ENCODE measurements at places on chromosomes 1 and 21.

- DNase-seq, result no peak
Measured at GRCh38 chr1:201164645-201165044, 10.4 kb upstream of the TMEM9 start.

DNA sequence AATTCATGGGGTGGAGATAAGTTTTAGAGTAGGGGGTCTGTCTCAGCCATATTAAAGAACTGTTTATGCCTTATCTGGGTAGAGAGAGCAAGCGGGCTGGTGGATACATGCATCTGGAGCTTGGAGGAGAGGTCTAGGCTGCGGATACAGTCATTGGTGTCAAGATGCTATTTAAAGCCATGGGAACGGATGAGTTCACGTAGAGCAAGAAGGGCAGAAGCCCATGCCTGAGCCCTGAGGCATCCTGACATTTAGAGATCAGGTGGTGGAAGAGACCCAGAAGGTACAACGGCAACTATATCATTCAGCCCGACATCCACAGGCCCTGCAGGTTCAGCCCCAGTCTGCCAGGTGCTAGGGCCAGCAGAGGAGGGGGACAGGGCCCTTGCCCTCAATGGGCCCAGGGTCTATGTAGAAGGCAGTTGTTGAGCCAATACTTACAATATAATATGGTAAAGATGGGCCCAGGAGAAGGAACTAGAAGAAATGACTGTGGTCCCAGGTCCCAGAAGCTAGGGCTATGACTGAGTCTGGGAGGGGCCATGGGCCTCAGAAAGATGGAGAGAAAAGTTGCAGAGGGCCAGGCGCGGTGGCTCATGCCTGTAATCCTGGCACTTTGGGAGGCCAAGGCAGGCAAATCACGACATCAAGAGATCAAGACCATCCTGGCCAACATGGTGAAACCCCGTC, 15.2 kb upstream of the CHI3L1 start:
- DNase-seq, result no peak

GRCh38 chr21:15809065-15809464, 79.3 kb downstream of the USP25 start:
- DNase-seq, result no peak

DNA sequence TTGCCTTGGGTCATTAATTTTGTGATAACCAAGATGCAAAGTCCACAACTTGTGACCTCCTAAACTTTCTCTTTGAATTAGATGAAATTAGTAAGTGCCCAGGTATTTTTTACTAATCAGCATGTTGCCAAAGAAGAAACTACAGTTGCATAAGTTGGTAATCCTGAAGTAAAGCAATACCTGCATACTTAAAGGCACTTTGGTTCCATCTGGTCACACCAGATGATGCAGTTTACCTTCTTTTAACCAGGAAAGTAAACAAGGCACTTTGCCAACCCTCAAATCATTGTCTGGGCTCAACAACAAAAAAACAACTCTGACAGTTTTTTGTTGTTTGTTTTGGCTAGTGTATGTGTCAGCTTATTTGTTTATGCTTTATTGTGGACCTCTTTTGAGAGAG, 55.5 kb upstream of the DYNLT5 start:
- no peak for DNase-seq

- DNase-seq, result no peak
Measured at GRCh38 chr1:222867316-222867715, 52.5 kb downstream of the DISP1 start.

DNA sequence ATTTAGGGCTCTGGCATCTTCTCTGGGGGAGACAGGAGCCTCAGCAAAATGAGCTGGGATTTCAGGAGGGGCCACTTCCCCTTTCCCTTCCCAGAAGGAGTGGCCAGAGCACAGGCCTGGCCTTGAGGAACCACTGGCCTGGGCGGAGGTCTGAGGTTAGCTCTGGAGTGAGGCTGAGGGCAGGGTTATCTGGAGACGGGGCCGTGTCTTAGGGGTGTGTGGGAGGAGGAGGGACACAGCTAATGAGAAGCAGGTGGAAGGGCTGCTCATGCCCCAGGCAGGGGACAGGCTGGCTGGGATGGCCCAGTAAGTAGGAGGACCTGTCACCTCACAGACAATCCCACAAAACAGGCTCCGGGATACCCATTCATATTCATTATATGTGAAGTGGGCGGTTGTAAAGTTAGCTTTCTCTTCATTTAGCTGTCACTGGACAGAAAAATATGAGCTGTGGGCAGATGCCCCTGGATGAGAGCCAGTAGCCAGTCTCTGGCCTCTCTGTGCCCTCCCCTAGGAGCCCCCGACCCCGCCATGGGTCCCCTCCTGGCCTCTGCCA, 12.4 kb downstream of the ALX3 start:
- no peak for DNase-seq

DNA sequence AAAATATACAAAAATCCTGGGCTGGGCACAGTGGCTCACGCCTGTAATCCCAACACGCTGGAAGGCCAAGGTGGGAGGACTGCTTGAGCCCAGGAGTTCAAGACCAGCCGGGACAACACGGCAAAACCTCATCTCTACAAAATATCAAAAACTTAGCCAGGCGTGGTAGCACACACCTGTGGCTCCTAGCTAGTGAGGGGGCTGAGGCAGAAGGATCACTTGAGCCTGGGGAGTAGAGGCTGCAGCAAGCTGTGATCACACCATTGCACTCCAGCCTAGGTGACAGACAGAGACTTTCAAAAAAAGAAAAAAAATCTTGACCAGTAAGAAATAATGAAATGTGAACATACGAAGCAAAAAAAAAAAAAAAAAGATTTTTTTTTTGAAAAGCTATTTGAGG, 52.1 kb downstream of the ARID4B start:
- no peak for DNase-seq

GRCh38 chr1:83747853-83748482, 251.0 kb downstream of the TTLL7 start:
- DNase-seq, result no peak

DNA sequence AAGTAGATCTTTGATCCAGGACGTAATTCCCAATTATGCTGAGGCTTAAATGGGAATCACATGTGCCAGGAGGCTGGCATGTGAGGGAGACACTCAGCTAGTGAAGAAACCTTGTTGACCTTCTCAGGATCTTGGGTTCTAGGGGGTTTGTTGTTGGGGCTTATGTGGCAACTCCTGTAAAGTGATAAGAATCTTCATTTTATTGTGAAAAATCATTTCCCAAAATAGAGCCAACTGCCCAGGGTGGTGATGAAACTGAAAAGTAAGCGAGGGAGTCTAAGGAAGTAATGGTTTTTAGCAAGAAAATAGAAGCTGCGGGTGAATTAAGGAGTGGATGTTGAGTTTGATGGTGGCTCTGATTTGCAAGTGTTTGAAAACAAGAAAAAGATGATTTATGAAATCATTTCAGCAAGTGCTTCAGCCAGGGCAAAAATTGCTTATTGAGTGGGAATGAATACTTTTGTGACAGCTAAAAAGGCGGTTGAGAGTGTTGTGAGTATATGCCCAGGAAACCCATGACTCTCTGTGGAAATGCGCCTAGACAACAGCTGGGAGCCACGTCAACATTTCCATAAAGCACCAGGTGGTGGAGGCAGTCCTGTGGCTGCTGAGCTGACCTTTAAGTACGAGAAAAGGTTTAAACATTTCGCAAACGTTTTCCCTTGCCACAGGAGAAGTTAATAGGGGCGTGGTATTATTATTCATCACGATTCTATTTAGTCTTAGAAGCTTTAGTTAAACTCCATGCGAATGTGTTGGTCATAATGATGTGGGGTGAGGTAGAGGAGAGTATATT, 102.7 kb downstream of the HMGB4 start:
- DNase-seq, result peak; percentile 28
